ENCODE measurements at places on chromosomes 3 and 15. TPM values are rescaled to one million over a fixed set of nuclear protein-coding genes. Genes with fewer than 3 reads are reported as not detected.

DNA sequence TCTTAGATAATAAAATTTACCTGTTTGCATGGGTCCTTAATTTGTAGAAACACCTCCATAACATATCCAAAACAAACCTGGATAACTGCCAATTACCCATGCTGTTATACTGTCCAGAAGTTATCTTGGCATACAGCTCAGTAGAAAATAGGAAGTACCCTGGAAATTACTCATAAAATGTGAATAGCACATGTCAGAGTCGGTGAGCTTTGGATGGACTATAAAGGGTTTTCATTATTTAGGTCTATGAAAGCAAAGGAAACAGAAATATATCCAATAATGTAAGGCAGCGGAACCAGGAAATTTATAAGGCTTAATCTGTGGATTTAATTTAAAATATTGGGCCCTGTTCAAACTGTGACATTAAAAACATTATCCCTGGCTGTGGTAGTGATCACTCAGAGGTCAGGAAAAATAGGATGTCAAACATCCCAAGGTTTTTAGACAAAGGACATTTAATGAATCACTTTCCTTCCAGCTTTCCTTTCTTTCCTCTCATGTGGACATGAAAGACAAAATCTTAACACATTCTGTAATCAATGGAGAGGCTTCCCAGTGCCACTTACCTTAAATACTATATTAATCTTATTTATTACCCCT lies 459.0 kb upstream of the DPH6 start:
- no peaks in the 10 kb centered on the region for H3K27me3 ChIP-seq
- H3K4me3 ChIP-seq, result no peak overlapping the region
- H3K4me1 ChIP-seq, result no peaks in the 10 kb centered on the region
- H3K27ac ChIP-seq, result no peak overlapping the region
- DNase-seq, result no peak

DNA sequence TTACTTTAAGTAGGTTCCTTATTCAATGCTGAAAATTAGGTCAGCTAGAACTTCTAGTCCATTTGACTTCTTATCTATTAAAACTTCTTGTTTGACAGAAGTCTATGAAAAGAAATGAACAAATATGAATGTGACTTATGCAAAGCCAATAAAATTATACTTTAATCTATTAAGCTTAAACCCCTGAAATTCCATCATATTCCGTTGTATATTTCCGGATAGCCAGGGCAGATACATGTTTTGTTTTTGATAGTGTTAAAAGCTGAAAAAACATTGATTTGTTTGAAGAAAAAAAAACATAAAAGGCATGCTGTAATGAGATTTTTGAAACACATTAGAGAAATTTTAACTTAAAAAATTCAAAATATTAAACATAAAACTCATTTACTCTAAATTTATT lies 667.2 kb upstream of the NAALADL2 start:
- H3K4me3 ChIP-seq, result no peak overlapping the region
- H3K4me1 ChIP-seq, result no peaks in the 10 kb centered on the region
- no peak overlapping the region for H3K27ac ChIP-seq
- no peaks in the 10 kb centered on the region for H3K36me3 ChIP-seq

RHOV gene
- not detected for total RNA-seq

GRCh38 chr15:39499681-39500080 lies 81.2 kb upstream of the THBS1 start:
- peaks cover 6% of the 10 kb centered on the region for H3K27me3 ChIP-seq
- no peaks in the 10 kb centered on the region for H3K36me3 ChIP-seq
- no peak overlapping the region for H3K4me3 ChIP-seq
- H3K4me1 ChIP-seq, result peaks cover 7% of the 10 kb centered on the region
- DNase-seq, result no peak
- H3K27ac ChIP-seq, result no peak overlapping the region

MED12L gene
- 0.55 TPM for total RNA-seq

HDC gene
- total RNA-seq, result not detected

SERINC4 gene
- total RNA-seq, result not detected

DNA sequence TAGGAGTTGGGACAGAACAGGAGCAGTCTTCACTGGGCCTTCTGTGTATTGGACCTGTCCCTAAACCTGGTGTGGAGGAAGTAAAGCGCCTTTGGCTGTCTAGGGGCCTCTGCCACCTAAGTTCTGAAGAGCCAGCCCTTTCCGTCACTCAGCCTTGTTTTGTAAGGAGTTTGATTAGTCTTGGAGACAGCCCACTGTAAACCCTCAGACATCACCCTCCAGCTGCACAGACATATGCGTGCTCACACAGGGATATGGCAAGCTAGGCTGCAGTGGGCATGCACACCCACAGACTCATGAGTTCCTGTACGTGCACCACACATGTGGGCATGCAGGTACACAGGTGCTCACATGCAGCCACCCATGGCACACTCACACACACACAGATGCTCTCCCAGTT lies 5.2 kb downstream of the PRKCD start:
- H3K27me3 ChIP-seq, result no peaks in the 10 kb centered on the region
- H3K4me1 ChIP-seq, result peaks cover 8% of the 10 kb centered on the region
- no peak overlapping the region for H3K27ac ChIP-seq
- H3K4me3 ChIP-seq, result no peak overlapping the region
- H3K36me3 ChIP-seq, result no peaks in the 10 kb centered on the region

DNA sequence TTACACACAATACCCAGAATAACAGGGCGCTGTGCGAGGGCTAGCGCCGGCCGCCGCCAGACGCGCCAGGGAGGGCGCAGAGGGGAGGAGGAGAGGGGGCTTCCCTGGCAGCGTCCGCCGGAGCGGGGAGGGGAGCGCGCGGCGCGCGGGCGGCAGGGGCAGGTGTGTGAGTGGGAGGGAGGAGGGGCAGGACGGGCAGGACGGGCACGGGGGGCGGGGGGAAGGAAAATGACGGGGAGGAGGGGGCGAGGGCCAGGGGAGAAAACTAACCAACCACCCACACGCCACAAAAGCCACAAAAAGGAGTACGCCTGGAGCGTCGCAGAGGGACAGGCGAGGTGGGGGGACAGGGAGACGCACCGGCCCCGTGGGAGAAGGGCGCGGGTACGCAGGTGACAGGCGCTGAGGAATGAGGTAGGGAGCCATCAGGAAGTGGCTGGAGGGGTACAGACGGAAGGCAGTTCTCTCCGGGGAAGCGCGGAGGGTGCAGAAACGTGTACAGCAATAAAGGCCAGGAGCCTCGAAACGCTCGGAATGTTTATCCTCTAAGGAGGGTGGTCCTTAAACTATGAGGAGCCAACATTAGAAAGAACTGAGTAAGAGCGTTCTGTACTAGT lies 610 bp upstream of the SATB1 start:
- H3K36me3 ChIP-seq, result peaks cover 2% of the 10 kb centered on the region
- peaks cover 59% of the 10 kb centered on the region for H3K4me1 ChIP-seq
- peak overlapping the region; percentile 59 for H3K4me3 ChIP-seq
- H3K27ac ChIP-seq, result peak overlapping the region; percentile 79
- no peaks in the 10 kb centered on the region for H3K27me3 ChIP-seq
- peak; percentile 70 for DNase-seq

Measured in T-cell (primary cell).